ENCODE measurements at places on chromosomes 4 and X.

DNA sequence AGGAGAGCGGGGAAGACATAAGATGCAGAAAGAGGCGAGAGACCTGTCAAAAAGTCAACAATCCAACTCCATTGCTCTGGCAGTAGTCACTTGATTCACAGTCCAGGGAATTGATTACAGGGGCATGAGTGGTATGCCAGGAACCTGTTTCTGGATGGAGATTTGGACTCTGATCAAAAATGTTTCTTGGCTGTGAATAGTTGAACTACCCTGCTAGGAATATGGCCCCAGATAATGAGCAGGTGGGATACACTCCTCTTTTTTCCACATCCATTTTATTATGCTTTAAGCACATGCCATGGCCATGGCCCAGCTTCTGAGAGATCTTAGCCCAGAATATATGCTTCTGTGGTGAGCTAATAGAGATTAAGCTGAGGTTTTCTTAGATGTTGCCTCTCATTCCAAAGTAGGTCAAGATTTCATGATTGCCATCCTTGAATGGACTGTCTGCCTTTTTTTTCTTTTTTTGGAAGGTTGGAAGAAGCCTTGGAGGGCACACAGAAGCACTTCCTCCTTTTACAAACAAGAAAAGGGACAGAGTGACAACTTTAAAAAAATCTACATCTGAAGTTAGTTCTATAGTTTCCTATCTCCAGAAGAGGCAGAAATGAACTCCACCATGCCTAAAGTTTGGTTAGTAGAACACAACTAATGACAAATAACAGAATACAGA is 121.9 kb downstream of the KIT start:
- no peak for DNase-seq

DNA sequence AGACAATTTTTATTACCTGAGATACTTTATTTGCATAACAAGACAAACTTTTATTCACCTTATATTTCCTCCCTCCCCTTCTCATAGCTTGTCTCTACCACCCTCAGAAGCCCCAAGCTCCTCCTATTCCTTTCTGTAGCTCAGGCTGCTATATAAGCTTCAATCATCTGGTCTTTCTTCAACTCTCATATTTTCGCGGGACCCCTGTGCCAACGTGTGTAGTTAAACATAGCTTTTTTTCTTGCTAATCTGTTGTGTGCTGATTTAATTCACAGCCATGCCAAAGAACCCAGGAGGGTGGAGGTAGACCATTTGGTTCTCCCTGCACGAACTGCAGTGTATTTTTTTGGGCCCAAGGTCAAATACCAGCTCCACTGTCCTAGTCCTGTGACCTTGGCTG is 21.1 kb upstream of the CD38 start:
- DNase-seq: no peak

- DNase-seq: no peak
Observed at GRCh38 chr4:158777423-158778155, 8.8 kb downstream of the FNIP2 start.

DNA sequence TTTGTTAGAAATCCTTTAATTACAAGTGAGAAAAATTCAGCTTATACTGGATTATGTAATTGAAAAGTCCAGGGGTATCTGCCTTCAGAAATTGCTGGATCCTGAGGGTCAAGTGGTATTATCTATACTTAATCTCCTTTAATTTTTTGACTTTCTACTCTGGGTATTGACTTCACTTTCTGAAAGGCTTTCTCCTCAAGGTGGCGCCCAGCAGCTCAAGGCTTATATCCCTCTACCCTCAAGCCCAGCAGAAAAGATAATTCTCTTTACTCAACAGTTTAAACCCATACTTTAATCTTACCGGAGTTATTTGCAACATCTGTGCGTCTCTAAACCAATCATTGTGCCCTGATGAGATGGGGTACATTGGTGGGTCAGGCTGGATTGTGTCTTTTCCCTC is 129.5 kb downstream of the LARP7 start:
- DNase-seq: no peak

- no peak for DNase-seq
Observed at GRCh38 chr4:39899291-39899690, 78.4 kb downstream of the PDS5A start.
